ENCODE measurements at places on chromosomes 16 and 17. TPM values are rescaled to one million over a fixed set of nuclear protein-coding genes. Genes with fewer than 3 reads are reported as not detected.

The PLEKHM1 gene
- total RNA-seq, result 52.1 TPM

DNA sequence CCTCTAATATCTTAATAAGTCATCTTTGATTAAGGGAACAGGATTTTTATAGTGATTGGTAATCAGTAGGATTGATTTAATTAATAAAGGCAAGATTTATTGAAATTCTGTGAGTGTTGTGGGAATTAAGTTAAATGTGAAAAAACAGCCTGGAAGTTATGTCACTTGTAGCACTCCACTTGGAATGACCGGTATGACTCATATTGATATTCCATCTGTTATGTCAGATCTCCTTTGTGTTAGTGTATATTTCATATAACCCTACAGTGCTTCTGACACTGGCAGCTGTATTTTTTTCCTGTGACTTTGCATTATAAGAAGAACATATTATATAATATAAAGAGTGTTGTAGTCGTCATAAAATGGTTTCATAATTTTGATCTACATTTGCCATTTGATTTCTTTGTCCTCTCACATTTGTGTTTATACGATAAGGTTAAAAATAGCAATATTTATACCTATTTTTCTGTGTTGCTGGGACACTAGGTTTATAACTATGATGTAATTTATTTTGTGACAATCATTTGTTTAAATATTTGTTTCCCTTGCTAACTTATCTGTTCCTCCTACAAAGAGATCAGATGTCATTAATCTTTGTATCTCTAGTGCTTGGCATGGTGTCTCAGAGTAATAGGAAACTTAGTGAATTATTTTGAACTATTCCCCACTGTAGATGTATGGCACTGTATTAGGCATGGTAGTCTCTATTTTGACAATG lies 249.0 kb downstream of the BCAS3 start:
- no peak for DNase-seq

The EPX gene
- total RNA-seq, result not detected

The ROGDI gene
- 36.3 TPM for total RNA-seq

The KRTAP4-9 gene
- total RNA-seq, result not detected

- no peak for DNase-seq
Measured at GRCh38 chr17:68047153-68047846, 11.8 kb downstream of the KPNA2 start.

GRCh38 chr17:34822007-34822739 lies 139.1 kb downstream of the CCT6B start:
- no peak for DNase-seq

The MYOCD gene
- 2.0 TPM for total RNA-seq

The LDHD gene
- 25.2 TPM for total RNA-seq

GRCh38 chr17:79546386-79546785 lies 64.5 kb downstream of the RBFOX3 start:
- no peak for DNase-seq

DNA sequence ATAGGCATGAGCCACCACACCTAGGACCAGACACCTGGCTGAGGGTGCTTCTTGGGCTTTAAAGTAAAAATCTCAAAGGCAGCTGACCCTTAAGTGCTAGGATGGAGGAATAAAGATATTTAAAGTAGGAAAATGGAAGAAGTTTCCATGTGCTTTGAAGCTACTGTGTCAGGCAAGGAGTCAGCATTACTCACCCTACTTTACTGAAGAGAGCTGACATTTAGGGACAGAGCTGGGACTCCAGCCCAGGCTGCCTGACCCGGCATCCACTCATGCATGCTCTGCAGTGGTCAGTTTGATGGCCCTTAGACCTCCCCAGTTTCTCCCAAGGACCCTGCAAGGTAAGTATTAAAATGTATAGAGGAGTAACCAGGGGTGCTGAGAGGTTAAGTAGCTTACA lies 124.7 kb upstream of the PLCG2 start:
- no peak for DNase-seq

- no peak for DNase-seq
Measured at GRCh38 chr16:63720848-63721247, 1401.0 kb downstream of the CDH11 start.

The GAS7 gene
- total RNA-seq, result 44.4 TPM

DNA sequence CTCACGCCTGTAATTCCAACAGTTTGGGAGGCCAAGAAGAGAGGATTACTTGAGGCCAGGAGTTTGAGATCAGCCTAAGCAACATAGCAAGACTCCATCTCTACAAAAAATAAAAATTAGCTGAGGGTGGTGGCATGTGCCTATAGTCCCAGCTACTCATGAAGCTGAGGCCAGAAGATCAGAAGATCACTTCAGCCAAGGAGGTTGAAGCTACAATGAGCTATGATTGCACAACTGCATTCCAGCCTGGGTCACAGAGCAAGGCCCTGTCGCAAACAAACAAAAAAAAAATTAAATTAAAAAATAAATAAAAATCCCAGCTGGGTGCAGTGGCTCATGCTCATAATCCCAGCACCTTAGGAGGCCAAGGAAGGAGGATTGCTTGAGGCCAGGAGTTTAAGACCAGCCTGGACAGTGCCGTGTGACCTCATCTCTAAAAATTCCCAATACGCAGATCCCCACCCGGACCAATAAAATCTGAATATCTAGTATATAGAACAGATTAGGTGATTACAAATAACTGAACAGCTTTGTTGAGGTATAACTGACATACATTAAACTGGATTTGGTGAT lies 18.2 kb upstream of the ATF7IP2 start:
- no peak for DNase-seq

The KCNJ2 gene
- total RNA-seq, result 6.8 TPM

GRCh38 chr16:50360779-50361178 lies 8.0 kb downstream of the BRD7 start:
- no peak for DNase-seq

Measured in upper lobe of left lung (tissue), 6 donors.